Activated T-cell treated with anti-CD3 and anti-CD28 coated beads, Interleukin-2, amount 50 U/mL, for 24 hours (primary cell): ENCODE measurements at places on chromosomes 6 and 20.

DNA sequence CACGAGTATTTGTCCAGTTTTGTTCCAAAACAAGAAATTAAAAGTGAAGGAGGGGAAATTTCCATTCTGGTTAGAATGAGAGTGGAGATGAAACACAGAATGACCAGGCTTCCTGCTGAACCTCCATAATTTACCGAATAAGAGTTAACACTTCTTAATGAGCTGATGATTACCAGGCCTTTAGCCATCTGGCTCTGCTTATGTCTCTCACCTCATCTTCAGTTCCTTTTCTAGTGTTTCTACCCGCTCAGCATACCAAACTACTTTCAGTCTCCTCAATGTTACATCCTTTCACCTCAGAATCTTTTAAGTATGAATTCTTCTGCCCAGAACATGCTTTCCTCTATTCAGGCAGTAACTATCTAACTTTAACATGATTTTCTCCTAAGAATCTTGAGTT is 209.0 kb upstream of the RSPO3 start:
- DNase-seq = no peak

DNA sequence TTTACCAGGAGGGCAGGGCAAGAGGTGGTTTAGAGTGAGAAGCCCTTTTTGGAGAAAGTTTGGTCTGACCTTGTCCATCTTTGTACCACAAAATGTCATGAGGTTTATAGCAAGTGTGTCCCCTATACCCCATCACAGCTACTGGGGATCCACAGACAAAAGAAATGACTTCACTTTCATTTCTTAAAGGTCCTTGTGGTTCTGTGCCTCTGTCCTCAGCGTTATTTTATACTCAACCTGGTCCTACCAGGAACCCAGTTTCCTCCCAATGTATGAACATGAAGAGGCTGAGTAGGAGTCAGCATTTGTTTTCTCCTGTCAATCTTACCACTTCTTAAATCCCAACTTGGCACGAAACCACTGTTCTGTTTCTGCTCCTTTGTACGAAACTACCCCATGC is 157.6 kb downstream of the NFATC2 start:
- no peak for DNase-seq

DNA sequence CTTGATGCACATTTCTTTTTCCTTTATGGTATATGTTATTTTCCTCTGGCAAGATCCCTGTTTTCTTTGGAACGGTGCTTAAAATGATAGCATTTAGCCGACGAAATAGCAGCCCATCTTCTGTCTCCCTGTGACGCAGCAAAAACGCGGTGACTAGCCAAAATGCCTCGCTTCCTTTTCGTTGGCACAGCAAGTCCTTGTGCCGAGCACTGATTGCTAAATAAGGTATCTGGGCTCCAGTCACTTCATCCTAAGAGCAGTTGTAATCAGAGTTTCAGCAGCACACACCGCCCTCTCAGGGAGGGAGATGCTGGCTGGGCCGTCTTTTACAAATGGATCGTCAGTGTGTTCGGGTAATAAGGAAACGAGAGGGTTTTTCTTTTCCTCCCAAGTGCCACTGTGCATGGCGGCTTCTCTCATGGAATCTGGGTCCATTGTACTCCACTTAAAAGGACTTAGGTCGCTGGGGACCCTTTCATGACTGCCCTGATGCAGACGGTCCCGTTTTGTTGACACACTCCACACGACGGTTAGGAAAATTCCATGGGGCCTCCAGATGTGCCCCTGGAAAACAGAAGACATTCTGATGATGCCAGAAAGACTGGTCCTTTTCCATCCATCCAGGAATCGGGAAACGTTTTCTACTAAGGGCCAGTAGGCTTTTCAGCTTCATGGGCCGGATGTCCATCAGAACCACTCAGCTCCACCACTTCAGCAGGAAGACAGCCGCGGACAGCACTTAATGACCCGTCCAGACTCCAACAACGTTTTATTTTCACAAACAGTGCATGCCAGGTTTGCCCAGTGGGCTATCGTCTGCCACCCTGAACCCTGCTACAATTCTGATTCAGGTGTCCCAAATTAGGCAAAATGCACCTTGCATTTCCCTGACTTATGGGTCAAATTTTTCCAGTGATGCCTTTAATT is 185.5 kb downstream of the CDH4 start:
- no peak for DNase-seq

- DNase-seq = no peak
Observed at GRCh38 chr20:20666359-20666758, 46.1 kb downstream of the RALGAPA2 start.

- no peak for DNase-seq
Observed at GRCh38 chr6:105553171-105553570, 150.3 kb upstream of the PREP start.

GRCh38 chr6:97963193-97963592 is 680.2 kb upstream of the MMS22L start:
- DNase-seq = no peak

GRCh38 chr6:101509536-101509935 is 116.0 kb downstream of the GRIK2 start:
- DNase-seq = no peak

DNA sequence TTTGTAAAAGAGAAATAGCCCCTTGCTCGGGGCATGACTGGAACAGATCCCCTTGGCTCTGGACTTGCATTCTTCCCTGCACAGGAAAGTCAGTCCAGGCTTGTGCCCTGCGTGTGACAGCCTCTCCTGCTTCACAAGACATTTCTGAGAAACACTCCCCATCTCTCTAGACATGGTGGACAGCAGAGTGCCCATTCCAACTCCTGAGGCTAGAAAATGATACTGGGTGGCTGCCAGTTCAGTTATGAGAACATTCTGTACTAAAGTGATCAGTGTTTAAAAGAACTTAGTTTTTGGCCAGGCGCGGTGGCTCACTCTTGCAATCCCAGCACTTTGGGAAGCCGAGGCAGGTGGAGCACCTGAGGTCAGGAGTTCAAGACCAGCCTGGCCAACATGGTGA is 41.3 kb downstream of the TGM3 start:
- DNase-seq = no peak

DNA sequence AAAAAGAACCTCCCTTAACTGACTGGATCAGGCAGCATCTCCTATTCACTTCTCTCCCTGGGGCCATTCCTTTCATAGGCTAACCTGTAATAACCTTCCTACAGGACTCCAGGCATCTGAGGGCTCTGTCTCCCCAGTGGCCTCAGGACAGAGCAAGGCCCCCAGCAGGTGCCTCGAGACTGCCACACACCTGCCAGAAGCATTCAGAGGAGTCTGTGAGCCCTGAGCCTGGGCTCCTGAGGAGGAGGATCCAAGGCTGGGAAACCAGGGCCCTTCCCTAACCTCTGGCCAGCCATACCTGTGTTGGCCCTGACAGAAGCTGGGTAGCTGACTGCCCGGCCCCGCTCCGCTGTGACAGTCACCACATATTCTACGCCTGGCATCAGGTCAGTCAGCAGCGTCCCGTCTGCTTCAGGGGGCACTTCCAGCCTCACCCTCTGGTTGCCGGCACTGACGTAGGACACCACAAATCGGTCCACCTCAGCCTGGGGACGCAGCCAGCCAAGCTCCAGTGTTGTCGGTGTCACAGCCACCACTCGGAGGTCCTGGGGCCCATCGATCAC is 20.6 kb downstream of the TNXB start:
- DNase-seq = no peak

DNA sequence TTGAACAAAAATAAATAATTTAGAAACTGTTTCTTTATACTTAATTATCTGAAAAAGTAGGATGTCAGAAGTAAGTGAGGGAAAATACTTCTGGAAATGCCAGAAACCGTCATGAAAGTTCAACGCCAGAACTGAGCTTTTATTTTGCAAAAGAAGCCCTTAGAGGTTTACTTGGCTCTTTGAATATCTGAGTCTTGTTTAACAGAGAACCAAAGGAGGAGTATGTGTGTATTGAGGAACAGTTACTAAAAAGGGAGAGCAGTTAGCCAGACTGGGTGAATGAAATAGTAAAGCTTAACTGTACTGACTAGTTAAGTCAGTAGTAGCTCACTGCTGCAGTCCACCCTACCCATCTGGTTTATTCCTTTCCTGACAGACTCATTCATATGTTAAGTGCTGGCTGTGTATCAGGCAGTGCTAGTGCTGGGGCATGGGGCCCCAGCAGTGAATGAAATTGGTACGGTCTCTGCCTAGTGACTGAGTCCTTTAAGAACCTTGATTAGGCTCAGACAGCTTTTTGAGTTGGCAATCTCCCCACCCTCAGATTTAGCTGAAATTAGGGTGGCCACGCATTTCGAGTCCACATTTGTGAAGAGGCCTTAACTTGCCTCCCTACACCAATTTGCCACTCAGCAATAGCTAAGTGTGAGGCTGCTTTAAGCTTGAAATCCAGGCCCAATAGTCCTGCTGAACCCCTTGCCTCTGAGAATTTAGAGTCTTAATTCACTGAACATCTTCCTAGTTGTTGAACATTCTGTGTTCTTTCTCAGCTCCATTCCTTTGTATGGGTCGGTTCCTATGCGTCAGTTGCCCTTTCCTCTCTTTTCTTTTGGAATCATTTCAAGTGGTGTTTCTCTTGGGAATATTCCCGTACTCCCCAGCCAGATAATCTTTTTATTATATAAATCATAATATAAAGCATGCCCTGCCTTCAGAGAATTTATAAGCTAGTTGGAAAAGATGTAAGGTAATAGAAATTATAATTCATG is 20.2 kb downstream of the MAP3K4 start:
- DNase-seq = no peak

DNA sequence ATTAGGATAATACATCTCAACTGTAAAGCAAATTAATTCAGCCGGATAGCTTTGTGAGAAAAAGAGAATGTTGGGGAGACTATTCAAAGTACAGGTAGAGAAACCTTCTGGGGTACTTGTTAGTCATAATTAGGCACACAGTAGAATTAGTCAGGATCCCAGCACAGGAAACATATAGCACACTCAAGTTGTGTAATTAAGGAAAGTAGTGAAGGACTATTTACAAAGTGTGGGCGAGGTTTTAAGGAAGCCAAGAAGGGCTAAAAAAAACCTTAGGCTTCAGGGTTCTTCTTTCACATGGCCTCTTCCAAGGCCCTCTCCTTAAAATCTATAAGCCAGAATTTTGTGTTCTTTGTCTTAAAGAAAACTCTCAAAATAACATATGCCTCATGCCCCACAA is 126.7 kb downstream of the RTN4IP1 start:
- no peak for DNase-seq

DNA sequence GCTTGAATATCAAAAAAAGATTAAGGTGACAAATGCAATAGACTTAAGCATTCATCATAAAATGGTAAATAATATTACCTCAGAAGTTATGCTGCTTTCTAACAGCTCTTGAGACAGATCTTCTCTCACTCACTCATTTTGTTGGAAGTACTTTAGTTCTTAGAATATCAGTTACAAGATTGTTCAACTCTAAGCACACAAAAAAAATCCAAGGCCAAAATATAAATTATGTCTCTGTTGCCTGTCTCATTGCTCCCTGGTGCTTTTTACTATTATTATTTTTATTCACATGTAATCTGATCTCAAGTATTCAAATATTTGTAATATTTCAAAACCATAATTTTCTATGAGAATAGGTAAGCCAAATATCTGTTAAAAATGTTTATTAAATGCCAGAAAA is 259.4 kb upstream of the HSF2 start:
- DNase-seq = no peak

DNA sequence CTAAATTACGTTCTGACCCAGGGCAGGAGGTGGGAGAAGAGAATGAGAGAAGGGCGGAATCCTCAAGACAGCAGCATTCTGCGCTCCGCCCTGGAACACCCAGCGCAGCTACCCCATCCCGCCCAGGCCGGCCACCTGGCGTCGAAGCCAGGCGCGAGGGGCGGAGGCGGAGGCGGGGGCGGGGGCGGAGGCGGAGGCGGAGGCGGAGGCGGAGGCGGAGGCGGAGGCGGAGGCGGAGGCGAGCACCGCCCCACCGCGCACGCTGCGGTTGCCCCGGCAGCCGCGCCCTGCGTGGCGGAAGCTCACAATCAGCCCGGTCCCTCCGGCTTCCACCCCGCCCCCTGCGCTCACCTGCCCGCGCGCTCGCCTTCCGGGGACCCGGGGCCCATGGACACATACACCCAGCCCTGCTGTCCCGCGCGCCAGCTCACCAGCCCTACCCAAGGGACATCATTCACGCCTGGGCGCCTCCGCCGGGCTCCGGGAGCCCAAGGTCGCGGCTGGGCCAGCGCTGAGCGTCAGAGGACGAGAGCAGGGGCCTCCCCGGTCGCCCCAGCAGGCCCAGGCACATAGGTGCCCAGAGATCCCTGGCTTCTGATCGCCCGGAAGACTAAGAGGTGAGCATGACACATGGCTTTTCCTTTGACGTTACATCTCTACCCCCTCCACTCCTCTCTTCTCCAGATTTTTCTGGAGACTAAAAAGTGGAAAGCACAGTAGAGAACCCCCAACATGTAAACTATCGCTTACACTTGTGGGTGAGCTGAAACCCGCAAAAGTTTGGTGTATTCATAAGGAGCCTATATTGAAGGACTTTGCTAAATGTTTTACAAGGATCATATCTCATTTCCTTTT is at the start of gene ANKEF1:
TSS of gene ANKEF1 (plus strand) at position 271 of the 855 bp plus-strand sequence. CDS start 3,315 bp downstream, outside the sequence.
- peak; percentile 80 for DNase-seq

DNA sequence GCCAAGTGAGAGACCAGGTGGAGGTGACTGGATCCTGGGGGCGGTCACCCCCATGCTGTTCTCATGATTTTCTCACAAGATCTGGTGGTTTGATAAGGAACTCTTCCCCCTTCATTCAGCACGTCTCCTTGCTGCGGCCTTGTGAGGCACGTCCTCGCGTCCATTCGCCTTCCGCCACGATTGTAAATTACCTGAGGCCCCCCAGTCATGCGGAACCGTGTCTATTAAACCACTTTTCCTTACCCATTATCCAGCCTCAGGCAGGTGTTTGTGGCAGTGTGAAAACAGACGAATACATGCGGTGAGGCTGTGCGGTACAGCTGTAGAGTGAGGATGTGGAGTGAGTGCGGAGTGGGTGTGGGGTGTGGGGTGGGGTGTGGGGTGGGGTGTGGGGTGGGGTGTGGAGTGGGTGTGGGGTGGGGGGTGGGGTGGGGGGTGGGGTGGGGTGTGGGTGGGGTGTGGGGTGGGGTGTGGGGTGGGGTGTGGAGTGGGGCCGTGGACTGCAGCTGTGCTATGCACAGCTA is 12.1 kb upstream of the NTSR1 start:
- no peak for DNase-seq

DNA sequence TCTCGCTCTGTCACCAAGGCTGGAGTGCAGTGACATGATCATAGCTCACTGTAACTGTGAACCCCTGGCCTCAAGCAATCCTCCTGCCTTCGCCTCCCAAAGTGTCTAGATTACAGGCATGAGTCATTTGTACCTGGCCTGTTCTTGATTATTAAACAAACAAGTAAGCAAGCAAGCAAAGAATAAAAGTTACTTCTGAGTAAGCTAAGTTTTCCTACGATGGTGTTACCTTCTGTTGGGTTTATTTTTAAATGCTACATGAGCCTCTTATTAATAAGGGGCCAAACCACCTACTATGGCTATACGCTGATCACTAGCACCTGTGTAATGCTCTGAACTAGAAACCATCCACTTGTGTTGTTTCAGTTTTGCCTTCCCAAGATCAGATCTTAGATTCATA is 50.8 kb downstream of the IL22RA2 start:
- DNase-seq = no peak

GRCh38 chr20:20261159-20261558 is 106.7 kb upstream of the INSM1 start:
- no peak for DNase-seq

GRCh38 chr6:160260803-160261450 is 2.3 kb upstream of the SLC22A2 start:
- DNase-seq = no peak
